ENCODE measurements at places on chromosomes 5 and 9. TPM values are rescaled to one million over a fixed set of nuclear protein-coding genes. Genes with fewer than 3 reads are reported as not detected.

- no peak overlapping the region for H3K4me3 ChIP-seq
- DNase-seq: no peak
- no peaks in the 10 kb centered on the region for H3K36me3 ChIP-seq
- H3K4me1 ChIP-seq: peaks cover 12% of the 10 kb centered on the region
Observed at GRCh38 chr5:173868096-173868880, 19.9 kb upstream of the CPEB4 start.

ANXA1 gene
- total RNA-seq: 193 TPM

DNA sequence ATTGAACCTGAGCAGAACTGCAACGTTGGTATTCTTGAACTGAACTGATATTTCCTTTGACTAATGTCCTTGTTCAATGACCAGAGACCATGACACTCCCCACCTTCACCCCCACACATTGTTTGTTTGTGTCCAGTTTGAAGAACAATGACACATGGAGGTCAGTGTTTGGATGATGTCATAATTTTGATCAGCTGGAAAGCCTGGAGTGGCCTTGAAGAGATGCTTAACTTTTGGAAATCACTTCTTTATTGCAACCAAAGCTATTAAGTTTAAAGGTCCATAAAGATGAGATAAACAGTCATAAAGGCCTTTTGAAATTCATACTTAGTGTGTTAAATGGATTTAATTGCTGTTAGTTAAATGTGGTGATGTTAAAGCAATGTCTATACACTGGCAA is 92.7 kb downstream of the TMC1 start:
- no peak overlapping the region for H3K4me3 ChIP-seq
- no peaks in the 10 kb centered on the region for H3K27me3 ChIP-seq
- H3K36me3 ChIP-seq: no peaks in the 10 kb centered on the region

PCDHAC1 gene
- total RNA-seq: 3.3 TPM

- H3K4me1 ChIP-seq: peaks cover 62% of the 10 kb centered on the region
- no peaks in the 10 kb centered on the region for H3K36me3 ChIP-seq
- H3K27me3 ChIP-seq: no peaks in the 10 kb centered on the region
- H3K4me3 ChIP-seq: no peak overlapping the region
Observed at GRCh38 chr5:83714810-83715209, 5.8 kb downstream of the HAPLN1 start.

MYMK gene
- not detected for total RNA-seq

GRCh38 chr5:54671111-54671531 is 153.6 kb downstream of the SNX18 start:
- H3K27me3 ChIP-seq: peaks cover 3% of the 10 kb centered on the region
- H3K4me3 ChIP-seq: no peak overlapping the region
- H3K4me1 ChIP-seq: peaks cover 24% of the 10 kb centered on the region
- H3K27ac ChIP-seq: no peak overlapping the region
- H3K36me3 ChIP-seq: no peaks in the 10 kb centered on the region

- H3K4me3 ChIP-seq: no peak overlapping the region
- no peaks in the 10 kb centered on the region for H3K36me3 ChIP-seq
- no peak for DNase-seq
- no peak overlapping the region for H3K27ac ChIP-seq
- peaks cover 31% of the 10 kb centered on the region for H3K4me1 ChIP-seq
- H3K27me3 ChIP-seq: no peaks in the 10 kb centered on the region
Observed at GRCh38 chr5:134528556-134528955, 3.1 kb downstream of the JADE2 start.

ALAD gene
- 27.4 TPM for total RNA-seq

DNA sequence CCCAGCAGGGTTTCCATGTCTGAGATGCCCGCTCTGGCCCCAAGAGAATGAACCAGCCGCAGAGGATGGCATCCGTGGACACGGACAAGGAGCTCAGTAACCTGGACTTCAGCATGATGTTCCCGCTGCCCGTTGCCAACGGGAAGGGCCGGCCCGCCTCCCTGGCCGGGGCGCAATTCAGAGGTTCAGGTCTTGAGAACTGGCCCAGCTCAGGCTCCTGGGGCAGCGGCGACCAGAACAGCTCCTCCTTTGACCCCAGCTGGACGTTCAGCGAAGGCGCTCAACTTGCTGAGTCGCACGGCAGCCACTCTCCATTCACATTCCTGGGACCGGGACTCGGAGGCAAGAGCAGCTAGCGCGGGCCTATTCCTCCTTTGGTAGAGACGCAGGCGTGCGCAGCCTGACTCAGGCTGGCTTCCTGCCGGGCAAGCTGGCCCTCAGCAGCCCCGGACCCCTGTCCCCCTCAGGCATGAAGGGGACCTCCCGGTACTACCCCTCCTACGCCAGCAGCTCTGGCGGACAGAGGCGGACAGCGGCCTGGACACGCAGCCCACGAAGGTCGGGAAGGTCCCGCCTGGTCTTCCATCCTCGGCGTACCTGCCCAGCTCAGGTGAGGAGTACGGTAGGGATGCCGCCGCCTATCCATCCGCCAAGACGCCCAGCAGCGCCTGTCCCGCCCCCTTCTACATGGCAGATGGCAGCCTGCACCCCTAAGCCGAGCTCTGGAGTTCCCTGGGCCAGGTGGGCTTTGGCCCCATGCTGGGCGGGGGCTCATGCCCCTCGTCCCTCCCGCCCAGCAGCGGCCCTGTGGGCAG is 74.4 kb downstream of the INSL6 start:
- H3K4me1 ChIP-seq: no peaks in the 10 kb centered on the region
- DNase-seq: peak; percentile 81
- no peak overlapping the region for H3K27ac ChIP-seq
- H3K27me3 ChIP-seq: no peaks in the 10 kb centered on the region
- no peak overlapping the region for H3K4me3 ChIP-seq

- peaks cover 29% of the 10 kb centered on the region for H3K4me1 ChIP-seq
- H3K27ac ChIP-seq: peak overlapping the region; percentile 23
- no peak for DNase-seq
- peaks cover 4% of the 10 kb centered on the region for H3K36me3 ChIP-seq
Observed at GRCh38 chr9:15310107-15310850, 3.3 kb upstream of the TTC39B start.

DNA sequence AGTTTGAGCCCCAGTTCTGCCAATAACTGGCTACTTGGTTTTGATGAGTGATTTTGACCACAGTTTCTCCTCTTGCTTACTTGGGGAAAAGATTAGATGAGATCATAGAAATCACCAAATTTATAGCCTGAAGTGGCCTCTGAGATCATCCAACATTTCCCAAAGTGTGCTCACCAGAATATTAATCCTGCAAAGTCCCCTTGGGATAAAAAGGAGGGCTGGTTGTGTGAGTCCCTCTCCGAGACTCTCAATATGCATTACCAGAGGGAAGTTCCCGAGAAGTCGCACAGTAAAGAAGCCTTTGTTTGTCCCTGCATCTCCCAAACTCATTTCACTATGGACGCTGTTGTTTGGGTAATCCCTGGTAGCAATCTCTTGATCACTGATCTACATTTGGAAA is 88.4 kb upstream of the ADRA1B start:
- no peak overlapping the region for H3K27ac ChIP-seq
- peaks cover 37% of the 10 kb centered on the region for H3K27me3 ChIP-seq
- DNase-seq: no peak
- H3K4me3 ChIP-seq: no peak overlapping the region
- H3K4me1 ChIP-seq: peaks cover 20% of the 10 kb centered on the region
- no peaks in the 10 kb centered on the region for H3K36me3 ChIP-seq

DNA sequence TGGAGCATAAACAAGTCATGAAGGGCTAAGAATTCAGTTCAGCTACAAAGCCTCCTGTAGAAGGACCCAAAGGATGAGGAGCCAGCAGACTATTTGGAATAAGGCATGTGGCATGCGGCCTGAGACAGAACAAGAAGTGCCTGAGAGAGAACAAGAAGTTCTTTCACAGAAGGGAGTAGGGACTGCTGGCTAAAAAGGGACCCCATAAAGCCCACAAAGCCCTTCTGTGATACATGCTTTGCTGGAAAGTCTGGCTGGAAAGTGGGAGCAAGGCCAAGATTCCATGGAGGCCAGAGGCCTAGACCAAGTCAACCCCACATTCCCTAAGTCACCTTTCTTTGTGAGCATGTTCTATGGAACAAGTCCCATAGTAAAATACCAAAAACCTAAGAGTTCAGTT is 35.9 kb upstream of the UBAP2 start:
- DNase-seq: no peak
- H3K4me3 ChIP-seq: no peak overlapping the region
- H3K4me1 ChIP-seq: peaks cover 10% of the 10 kb centered on the region
- H3K36me3 ChIP-seq: peaks cover 27% of the 10 kb centered on the region
- H3K27ac ChIP-seq: peak overlapping the region; percentile 24

DNA sequence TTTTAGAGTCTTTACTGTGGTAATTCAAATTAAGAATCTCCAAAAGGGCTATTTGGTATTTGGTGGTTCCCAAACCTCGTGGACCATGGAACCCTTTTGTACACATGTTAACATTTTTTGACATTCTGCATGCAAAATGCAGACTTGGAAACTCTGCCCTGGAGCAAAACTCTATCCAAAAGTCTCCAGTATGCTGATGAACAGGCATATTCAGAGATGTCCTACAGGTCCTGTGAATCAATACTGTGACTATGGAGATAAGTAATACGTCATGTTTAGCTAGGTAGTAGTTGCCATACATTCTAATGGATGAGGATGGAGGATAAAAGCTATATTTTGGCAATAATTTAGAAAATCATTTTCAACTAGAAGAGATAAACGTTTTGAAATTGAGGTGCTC is 218.1 kb downstream of the SMARCA2 start:
- H3K27me3 ChIP-seq: peaks cover 4% of the 10 kb centered on the region
- no peak for DNase-seq
- no peaks in the 10 kb centered on the region for H3K36me3 ChIP-seq
- H3K4me1 ChIP-seq: peaks cover 10% of the 10 kb centered on the region
- H3K4me3 ChIP-seq: no peak overlapping the region

GRCh38 chr5:2901096-2901495 is 149.6 kb upstream of the IRX2 start:
- H3K27ac ChIP-seq: no peak overlapping the region
- DNase-seq: peak; percentile 53
- no peaks in the 10 kb centered on the region for H3K4me1 ChIP-seq
- H3K27me3 ChIP-seq: no peaks in the 10 kb centered on the region
- H3K4me3 ChIP-seq: no peak overlapping the region
- no peaks in the 10 kb centered on the region for H3K36me3 ChIP-seq

DNA sequence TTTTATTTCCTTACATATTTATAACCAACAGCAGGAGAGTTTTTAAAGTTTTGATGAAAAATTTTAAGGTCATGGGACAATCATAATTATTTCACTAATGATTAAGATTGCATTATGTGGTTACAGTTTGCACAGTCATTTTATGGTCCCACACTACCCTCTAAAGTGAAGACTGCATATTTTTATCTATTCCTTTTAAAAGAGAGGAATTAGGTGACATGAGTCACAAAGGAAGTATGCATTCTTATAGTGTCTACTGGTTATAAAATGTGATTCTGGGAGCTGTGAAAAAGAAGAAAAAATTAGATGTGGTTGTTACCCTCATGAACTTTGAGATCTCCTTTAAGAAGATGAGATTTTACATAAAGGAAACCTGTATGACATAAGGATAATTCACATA is 87.9 kb upstream of the GRIA1 start:
- no peaks in the 10 kb centered on the region for H3K36me3 ChIP-seq
- DNase-seq: no peak
- H3K4me1 ChIP-seq: peaks cover 15% of the 10 kb centered on the region
- H3K4me3 ChIP-seq: no peak overlapping the region

- DNase-seq: no peak
- H3K4me1 ChIP-seq: peaks cover 34% of the 10 kb centered on the region
- H3K27ac ChIP-seq: peak overlapping the region; percentile 39
Observed at GRCh38 chr5:55030220-55030619, 6.2 kb downstream of the GZMK start.

DNA sequence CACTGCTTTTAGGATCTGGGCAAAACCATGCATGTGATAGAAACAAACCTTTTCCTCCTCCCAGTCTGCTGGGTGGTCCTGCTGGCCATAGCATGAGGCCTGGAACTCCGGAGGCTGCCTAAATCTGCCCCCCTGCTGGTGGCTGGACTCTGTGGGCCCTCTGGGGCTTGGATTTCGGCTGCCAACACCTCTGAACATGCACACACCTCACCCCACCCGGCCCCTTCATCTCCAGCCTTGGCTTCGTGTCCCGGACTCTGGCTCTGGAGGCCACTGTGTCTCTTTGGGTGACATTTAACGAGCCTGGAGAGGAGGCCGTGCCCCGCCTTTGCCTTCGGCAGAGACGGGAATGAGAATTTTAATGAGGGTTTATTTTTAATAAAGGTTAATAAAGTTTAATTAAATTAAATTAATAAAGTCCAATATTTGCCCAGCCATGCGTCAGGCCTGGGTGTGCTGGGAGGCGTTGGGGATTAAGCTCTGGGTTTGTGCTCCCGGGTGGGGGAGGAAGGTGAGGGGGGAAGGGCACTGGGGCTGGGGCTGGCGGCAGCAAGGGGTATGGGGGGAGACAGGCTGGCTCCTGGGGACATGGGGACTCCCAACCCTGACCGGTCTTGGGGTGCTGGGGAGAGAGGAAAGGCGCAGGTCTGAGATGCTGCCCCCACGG is 251.8 kb downstream of the PBX3 start:
- no peak overlapping the region for H3K27ac ChIP-seq
- no peaks in the 10 kb centered on the region for H3K36me3 ChIP-seq
- H3K4me3 ChIP-seq: no peak overlapping the region
- DNase-seq: no peak

DNA sequence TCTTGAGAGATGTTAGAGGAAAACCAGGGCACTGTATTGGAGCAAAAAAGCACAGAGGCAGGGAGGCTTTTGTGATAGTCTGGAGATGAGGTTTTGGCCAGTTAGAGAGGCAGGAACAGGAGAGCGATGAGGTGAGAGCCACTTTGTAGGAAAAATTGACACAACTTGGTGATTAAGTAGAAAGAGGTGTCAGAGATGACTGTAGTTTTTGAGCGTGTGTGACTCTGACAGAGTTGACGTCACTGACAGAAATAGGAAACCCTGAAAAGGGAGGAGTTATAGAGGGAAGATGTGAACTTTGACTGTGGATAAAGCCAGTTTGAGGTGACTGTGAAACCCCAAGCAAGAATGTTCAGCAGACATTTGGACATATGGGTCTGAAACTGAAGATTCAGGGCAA is 15.7 kb downstream of the NFX1 start:
- no peaks in the 10 kb centered on the region for H3K4me1 ChIP-seq
- no peak overlapping the region for H3K27ac ChIP-seq
- no peak overlapping the region for H3K4me3 ChIP-seq
- H3K36me3 ChIP-seq: peaks cover 45% of the 10 kb centered on the region

GRCh38 chr5:115649541-115649940 is 23.7 kb upstream of the TMED7 start:
- peaks cover 12% of the 10 kb centered on the region for H3K27me3 ChIP-seq
- DNase-seq: no peak
- H3K27ac ChIP-seq: no peak overlapping the region
- H3K36me3 ChIP-seq: no peaks in the 10 kb centered on the region
- H3K4me3 ChIP-seq: no peak overlapping the region
- peaks cover 4% of the 10 kb centered on the region for H3K4me1 ChIP-seq

FAM78A gene
- 1.0 TPM for total RNA-seq

GRCh38 chr5:56493766-56494165 is 260.6 kb upstream of the ANKRD55 start:
- DNase-seq: no peak
- no peaks in the 10 kb centered on the region for H3K27me3 ChIP-seq
- H3K4me3 ChIP-seq: no peak overlapping the region

TEX48 gene
- total RNA-seq: not detected

GRCh38 chr9:71806901-71807307 is 38.6 kb upstream of the CEMIP2 start:
- H3K4me3 ChIP-seq: no peak overlapping the region
- no peaks in the 10 kb centered on the region for H3K4me1 ChIP-seq
- peaks cover 16% of the 10 kb centered on the region for H3K27me3 ChIP-seq
- no peak for DNase-seq
- H3K36me3 ChIP-seq: no peaks in the 10 kb centered on the region

Measured in osteocyte (in vitro differentiated cells).